ENCODE measurements at places on chromosomes 6 and 20.

DNA sequence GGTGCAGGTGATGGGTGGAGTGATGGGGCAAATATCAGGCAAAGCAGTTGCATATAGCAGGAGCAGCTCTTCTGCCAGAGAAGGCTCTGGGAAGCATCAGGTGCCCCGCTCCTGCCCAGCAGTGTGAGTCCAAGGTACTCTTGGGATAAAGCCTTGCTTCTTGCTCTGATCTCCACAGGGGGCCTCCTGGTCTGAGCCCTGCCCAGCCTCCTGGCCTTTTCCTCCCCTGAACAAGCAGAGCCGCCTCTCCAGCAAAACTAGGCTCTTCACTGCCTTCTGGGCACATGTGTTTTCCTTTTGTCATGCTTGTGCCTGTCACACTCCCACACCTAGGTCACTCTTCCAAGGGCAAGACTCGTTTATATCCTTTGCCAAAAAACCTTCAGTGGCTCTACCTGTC, 34.3 kb downstream of the SIRPA start:
- DNase-seq: no peak

DNA sequence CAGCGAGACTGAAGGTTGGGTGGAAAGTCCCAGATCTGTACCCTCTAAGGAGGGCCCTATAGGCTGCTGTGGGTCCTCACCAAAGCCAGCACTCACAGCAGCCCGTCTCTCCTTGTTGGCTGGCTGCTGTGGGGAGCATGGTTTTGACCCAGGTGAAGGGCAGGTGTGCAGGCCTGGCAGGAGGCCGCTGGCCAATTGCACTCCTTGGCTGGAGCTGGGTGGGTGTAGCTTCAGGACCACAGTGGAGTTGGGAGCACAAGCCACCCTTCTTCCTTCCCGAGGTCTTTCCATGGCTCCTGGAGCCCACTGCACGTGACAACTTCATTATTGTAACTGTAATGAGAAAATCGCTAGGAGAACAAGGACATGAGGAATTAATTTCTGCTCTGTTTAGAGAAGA, 287.7 kb upstream of the FOXQ1 start:
- DNase-seq: no peak

DNA sequence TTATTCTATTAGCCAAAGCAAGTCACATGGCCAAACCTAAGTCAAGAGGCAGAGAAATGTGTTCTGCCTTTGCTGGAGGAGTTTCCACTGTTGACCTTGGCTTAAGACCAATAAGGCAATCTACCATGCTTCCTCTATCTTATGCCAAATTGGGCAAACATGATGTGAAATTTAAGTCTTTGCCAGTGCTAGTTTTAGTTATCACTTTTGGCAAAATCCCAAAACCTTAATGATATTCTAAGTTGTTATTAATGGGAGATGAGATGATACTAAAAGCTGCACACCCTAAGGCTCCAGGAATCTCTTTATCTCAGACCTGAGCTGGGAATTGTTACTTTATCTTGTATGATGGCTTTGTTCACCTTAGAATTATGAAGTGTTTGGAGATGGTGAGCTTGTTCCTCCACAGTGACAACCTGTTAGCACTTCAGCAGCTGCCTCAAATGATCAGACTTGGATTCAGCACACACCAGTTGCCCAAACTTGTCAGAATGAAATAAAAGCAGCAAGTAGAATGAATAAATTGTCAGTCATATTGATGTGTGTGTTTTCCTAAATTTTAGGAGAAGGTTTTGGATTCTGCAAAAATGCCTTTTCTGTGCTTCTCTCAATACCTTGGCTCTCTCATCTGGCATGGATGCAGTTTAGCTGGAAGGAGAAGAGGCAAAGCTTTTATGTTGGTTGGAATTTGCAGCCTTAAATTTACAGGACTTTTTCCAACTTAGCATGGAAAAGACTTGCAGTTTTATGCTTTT, 49.3 kb downstream of the RIN2 start:
- DNase-seq: no peak

- DNase-seq: no peak
These were observed 1155.8 kb downstream of the GRIK2 start for GRCh38 chr6:102549221-102549874.

GRCh38 chr6:86765211-86765610, 172.1 kb upstream of the HTR1E start:
- no peak for DNase-seq

DNA sequence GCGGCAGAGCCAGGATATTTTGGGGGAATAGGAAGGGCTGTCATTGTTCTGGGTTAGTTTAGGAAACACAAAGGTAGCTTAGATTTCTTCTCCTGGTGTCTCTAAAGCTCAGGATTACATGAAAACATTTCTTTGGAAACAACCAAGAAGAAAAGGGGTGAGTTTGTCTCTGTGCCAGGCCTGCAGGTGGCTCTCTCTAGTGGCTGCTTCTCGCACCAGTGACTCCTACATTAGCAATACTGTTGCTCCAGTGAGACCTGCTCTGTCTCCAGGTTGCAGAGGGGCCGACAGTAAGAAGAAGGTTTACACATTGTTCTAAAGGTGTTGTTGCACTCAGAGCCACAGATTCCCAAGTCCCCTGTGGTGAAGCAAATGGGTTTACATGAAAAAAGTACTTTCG, 104.6 kb upstream of the GLP1R start:
- no peak for DNase-seq

GRCh38 chr6:118473266-118473665, 74.8 kb upstream of the PLN start:
- DNase-seq: no peak

GRCh38 chr6:129615496-129615895, 94.5 kb downstream of the ARHGAP18 start:
- DNase-seq: no peak

GRCh38 chr20:43096931-43097260, 92.8 kb downstream of the PTPRT start:
- DNase-seq: no peak

- DNase-seq: no peak
These were observed 14.8 kb upstream of the TMEM244 start for GRCh38 chr6:129875610-129876520.

DNA sequence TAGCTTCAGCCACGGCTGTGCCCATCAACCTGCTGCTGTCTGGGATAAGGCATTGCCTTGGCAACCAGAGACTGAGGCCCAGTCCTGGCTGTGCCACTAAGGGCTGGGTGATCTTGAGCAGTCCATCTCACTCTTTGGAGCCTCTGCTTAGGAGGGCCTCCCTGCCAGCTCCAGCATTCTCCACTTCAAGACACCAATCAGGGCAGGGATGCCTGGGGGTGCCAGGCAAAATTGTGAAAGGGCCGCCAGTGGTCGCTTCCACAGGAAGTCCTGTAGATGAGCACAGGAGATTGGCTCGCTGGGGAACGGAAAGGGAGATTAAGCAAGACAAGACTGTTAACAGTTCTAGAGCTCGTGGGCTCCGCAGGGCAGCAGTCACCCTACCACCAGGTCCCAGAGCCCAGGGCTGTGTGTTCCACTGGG, at the start of gene RAB44:
Gene RAB44 (plus strand): TSS at position 346 of the 423 bp plus-strand sequence. CDS start 6,410 bp downstream, outside the sequence.
- DNase-seq: no peak

- no peak for DNase-seq
These were observed 36.1 kb downstream of the NKX2-4 start for GRCh38 chr20:21361266-21361665.

GRCh38 chr6:1029141-1029540, 282.8 kb upstream of the FOXQ1 start:
- DNase-seq: no peak

All from activated naive CD4-positive, alpha-beta T cell treated with anti-CD3 and anti-CD28 coated beads, Interleukin-2, amount 50 U/mL, for 16 hours (primary cell).